CD14-positive monocyte (primary cell): ENCODE measurements at places on chromosomes 3 and 15.

- no peak for DNase-seq
Measured at GRCh38 chr15:60762638-60763037, 283.7 kb upstream of the ICE2 start.

- DNase-seq: no peak
Measured at GRCh38 chr3:87207460-87207859, 19.6 kb upstream of the CHMP2B start.

GRCh38 chr3:23201154-23201838 is 1.8 kb upstream of the UBE2E2 start:
- no peak for DNase-seq

DNA sequence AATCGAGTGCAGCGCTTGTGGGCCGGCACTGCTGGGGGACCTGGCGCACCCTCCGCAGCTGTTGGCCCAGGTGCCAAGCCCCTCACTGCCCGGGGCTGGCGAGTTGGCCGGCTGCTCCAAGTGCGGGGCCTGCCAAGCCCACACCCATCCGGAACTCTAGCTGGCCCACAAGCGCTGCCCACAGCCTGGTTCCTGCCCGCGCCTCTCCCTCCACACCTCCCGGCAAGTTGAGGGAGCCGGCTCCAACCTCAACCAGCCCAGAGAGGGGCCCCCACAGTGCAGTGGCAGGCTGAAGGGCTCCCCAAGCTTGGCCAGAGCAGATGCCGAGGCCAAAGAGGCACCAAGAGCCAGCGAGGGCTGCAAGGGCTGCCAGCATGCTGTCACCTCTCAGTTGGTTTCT is 73.4 kb downstream of the PLXNA1 start:
- DNase-seq: no peak
